ENCODE measurements at places on chromosomes 6 and 20. TPM values are rescaled to one million over a fixed set of nuclear protein-coding genes. Genes with fewer than 3 reads are reported as not detected.

Gene TCP11
- total RNA-seq, result not detected

DNA sequence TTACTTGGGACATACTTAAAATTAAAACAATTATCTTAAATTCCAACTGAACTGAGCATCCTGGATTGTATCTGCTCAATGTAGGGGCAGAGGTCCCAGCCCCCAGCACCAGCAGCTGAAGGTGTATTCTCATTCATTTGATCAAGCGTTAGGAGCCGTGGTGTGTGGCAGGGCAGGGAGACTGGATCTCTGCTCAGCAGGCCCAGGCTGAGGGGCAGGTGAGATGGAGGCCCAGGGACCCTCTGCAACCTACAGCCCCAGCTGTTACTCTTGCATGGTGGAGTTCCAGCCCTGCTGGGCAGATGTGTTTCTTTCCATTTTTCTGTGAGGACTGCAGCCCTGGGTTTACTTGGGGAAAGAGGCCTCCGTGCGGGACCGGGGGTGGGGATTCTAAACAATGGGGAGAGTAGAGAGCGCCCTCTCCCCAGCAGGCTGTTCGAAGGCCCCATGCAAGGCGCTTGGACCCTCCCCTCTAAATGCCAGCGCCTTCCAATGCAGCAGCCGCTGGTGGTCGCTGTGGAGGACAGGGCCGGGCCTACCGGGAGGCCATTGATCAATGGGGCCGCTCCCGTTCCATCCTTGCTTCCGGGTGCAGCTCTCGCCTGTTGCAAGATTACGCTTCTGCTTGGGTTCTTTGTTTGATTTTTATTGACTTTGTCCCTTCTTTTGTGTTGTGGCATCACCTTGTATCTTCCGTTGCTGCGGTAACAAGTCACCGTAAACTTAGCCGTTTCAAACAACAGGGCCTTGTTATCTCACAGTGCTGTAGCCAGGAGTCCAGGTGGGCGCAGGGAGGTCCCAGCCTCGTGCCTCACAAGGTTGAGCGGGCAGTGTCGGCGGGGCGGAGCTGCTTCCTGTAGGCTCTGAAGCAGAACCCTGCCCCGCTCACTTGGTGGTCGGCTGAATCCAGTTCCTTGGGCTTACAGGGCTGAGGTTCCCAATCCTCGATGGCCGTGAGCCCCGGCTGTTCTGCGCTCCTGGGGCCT is 134.8 kb upstream of the PHACTR3 start:
- DNase-seq, result no peak

DNA sequence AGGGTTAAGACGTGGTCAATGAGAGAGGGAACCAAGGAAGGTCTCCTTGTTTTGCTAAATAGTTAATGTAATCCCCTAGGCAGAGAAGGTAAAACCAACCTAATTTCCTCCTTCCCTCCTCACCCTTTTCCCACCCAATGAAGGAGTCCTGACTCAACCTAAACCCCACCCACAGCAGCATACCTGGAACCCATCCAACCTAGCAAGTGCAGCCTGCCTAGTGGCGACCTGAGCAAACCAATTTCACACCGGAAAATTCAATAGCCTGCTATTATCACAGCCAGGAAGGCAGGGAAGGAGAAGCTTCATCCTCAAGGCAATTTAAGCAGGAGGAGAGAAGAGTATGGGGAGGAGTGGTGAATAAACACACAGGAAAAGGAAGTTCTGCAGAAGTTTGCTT is 46.9 kb downstream of the OSTM1 start:
- DNase-seq, result no peak

Gene TRIM31
- not detected for total RNA-seq

DNA sequence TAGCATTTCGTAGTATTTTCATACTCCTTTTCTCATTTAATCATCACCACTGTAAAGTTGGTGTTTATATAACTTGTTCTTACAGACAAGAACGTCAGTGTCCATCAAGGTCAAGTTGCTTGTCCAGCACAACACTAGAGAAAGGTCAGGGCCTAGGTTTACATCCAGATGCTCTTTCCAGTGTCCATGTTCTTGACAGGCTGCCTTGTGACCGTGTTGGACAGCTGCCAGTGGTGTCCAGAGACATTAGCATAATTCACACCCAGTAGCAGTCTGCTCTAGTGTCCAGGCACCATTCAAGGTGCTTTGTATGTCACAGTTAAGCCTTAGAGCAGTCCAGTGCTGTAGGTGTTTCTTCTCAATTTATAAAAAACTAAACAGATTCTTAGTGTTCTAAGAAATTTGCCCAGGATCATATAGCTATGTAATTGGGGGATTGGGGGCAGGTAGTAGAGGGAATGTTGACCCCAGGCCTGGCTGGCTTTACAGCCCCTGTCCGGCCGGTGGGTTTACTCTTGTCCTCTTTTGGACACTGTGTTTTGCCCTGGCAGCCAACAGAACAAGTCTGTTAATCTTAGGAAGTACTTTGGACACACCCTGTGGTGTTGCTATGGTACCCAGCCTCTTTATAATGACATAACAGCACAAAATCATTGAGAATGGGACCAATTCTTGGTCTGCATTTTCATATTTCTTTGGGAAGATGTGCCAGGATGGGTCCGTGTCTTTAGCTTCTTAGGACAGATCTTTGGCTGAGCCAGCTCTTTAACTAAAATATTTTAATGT is 8.0 kb downstream of the STK35 start:
- DNase-seq, result no peak

DNA sequence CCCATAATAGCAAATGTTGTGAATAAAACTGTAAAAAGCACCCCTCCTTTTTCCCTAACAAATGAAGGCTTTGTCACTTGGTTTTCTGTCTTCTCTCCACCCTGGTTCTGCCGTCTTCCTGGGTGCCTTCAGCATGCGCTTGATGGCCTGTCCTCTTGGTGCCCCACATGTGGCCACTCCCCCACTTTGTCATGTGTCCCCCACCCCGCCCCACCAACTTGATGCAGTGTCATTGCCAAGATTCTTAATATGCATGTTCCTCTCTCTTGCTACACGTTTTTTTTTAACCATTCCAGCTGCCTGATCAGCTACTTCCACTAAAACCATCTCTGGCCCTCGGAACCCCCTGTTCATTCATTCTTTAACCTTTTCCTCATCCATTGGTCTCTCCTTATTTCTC is 340.3 kb downstream of the QKI start:
- no peak for DNase-seq

GRCh38 chr6:49733680-49734079 is 10.5 kb downstream of the CRISP3 start:
- no peak for DNase-seq

DNA sequence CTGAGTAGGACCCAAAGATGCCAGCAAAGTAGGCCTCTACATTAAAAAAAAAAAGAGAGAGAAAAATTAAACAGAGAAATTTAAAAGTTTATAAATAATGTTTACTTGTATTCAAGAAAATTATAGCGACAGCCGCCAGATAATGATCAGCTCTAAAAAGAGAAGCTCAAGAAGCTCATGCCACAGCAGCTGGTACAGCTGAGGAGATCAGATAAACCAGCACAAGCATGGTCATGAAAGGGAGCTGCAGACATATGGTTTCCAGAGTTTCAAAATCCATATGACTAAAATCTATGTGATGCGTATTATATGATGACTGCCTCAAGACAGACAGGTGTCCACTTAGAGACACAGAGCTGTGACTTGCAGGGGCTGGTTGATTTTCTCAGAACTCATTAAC is 13.6 kb upstream of the HLA-C start:
- no peak for DNase-seq

DNA sequence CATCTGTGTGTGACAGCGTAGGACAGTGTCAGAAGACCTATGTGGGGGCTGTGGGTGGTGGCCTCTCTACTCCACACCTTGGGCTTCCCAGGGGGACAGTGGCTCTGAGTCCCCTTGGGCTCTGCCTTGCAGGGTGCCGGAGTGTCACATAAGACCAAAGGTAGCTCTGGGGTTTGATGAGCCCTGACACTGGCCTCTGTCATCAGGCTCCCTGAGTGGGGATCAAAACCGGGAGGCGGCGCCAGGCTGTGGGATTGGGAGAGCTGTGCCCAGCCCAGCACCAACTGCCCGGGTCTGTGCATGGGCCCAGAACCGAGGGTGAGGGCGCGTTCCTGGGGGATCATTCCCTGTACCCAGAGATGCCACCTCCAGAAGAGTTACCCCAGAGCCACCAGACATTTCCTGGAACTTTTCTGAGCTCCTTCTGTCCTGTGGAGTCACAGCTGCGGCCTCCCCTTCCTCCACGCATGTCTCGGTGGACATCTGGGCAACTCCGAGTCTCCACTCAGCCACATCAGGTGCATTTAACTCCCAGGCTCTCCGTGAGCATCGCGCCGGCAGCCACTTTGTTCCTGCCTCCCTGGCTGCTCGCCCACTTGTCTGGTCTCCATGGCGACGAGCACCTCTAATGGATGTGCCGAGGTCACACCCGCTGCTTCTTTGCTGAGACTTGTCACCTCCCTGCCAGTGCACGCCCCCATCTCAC is 94.7 kb downstream of the TMEM242 start:
- DNase-seq, result no peak

GRCh38 chr6:157981132-157981394 is 600 bp upstream of the SYNJ2 start:
- no peak for DNase-seq

Gene PAK1IP1
- 14.3 TPM for total RNA-seq

GRCh38 chr20:39298571-39299506 is 336.7 kb downstream of the DHX35 start:
- no peak for DNase-seq

Gene TJAP1
- 16.3 TPM for total RNA-seq

Gene LAMA4
- not detected for total RNA-seq

Gene MEI4
- not detected for total RNA-seq

DNA sequence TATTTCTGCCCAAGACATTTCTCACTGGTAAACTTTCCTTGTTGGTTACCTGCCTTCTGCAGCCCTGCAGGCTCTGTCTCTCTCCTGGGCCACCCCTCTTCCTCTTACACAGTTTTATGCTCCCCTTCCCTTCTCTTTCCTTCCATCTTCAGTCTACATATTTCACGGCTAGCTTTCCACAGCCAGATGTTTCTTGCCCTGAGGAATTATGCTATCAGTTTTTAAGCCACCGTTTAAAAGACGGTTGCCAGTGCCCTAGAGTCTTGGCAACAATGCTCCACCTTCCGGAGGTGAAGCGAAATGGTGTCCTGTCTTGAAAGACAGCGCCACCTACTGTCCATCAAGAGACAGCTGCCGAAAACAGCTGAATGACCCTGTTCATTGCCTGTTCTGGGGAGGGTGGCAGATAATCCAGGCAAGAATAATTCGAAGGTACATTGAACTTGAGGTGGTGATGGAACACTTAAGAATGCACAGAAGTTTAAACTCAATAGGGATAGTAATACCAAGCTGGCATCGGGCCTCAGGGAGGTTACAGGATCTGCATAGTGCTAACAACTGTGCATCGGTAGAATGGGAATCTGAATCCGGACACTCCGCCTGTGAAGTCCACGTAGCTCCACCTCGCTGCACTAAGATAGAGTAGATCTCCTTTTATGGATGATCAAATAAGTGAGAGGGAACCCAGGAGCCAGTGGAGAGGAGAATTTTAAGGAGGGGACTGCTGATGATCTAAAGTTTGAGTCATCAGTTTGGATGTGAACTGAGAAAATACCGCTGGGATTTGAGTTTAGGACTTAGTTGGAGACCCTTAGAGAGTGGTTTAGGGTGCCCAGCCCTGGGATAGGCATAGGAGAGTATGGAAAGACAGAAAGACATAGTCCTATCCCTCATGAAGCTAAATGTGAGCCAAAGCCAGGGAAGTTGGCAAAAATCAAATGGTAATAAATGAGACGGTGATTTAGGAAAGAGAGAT is 4.8 kb upstream of the TRIM40 start:
- DNase-seq, result peak; percentile 88

Gene RBBP9
- 7.9 TPM for total RNA-seq

DNA sequence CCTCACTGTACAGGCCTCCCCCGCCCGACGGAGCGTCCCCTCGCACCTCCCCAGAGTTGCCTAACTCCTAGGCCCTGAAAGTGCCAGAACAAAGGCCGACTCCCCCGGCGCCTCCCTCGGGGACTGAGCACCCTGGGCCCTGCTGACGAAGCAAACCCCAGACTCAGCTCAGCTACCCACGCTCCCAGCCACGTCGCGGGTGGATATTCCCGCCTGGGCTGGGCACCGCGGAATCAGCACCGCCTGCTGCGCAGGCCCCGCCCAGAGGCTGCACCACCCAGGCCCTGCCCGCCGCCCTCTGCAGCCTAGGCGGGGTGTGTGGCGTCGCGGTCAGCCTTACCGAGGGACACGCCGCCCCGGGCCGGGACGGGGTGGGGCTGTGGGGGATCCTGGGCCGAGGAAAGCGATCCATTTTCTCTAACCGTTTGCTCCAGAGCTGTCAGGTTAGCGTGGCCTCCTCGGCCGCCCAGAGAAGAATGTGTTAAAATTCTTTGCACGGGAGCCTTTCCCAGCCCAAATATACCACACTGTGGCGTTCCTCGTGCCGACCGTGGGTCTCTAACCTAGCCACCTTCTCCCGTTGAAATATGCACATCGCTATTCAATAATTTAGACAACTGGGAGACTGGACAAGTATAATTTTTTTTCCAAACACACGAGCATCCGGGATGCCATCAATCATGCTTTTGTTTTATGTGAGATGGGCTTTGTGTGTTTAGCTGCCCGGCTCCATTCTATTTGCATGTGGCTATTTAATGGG is 31.4 kb downstream of the TFAP2A start:
- DNase-seq, result no peak

GRCh38 chr20:19251958-19252357 is 39.5 kb downstream of the SLC24A3 start:
- DNase-seq, result no peak

GRCh38 chr20:35303382-35303734 is 11.1 kb upstream of the FAM83C start:
- no peak for DNase-seq

GRCh38 chr6:109224994-109225393 is 129.7 kb downstream of the CEP57L1 start:
- no peak for DNase-seq

Gene SEL1L2
- total RNA-seq, result not detected

GRCh38 chr6:127606131-127606562 is 29.2 kb downstream of the C6orf58 start:
- DNase-seq, result peak; percentile 42

Gene EEF1A2
- 0.71 TPM for total RNA-seq

GRCh38 chr6:130932438-130932837 is 105.2 kb downstream of the SMLR1 start:
- DNase-seq, result no peak

Gene GGTLC1
- total RNA-seq, result not detected

Gene RAB44
- not detected for total RNA-seq

- peak; percentile 95 for DNase-seq
Observed at GRCh38 chr20:35273449-35274171, 4.3 kb downstream of the MMP24OS start.

DNA sequence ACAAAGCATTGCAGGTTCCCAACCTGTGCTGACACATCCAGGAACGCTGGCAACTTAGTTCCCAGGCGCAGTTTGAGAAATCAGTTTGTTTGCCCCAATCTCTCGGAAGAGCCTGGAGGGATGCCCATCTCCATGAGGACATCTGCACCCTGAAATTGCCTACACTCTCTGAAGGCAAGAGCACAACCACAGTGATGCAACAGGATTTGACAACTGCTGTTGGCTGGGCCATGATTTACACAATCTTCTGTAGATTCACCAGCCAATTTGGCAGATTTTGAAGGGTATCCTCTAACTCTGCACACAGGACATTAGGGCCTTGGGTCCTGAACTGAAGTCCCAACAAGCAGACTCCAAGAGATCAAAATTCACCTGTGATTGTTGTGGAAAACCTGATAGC is 3.4 kb downstream of the APMAP start:
- DNase-seq, result no peak

Measured in Karpas-422 (cell line).